ENCODE measurements at places on chromosomes 4 and X. TPM values are rescaled to one million over a fixed set of nuclear protein-coding genes. Genes with fewer than 3 reads are reported as not detected.

The FOXP3 gene
- total RNA-seq, result 0.88 TPM

The POU4F2 gene
- total RNA-seq, result not detected

The PRKG2 gene
- 3.2 TPM for total RNA-seq

The USP51 gene
- total RNA-seq, result 1.2 TPM

The USP17L29 gene
- not detected for total RNA-seq

The HEPH gene
- total RNA-seq, result 27.9 TPM

The JADE3 gene
- total RNA-seq, result 21.7 TPM

The MAGEA10 gene
- not detected for total RNA-seq

DNA sequence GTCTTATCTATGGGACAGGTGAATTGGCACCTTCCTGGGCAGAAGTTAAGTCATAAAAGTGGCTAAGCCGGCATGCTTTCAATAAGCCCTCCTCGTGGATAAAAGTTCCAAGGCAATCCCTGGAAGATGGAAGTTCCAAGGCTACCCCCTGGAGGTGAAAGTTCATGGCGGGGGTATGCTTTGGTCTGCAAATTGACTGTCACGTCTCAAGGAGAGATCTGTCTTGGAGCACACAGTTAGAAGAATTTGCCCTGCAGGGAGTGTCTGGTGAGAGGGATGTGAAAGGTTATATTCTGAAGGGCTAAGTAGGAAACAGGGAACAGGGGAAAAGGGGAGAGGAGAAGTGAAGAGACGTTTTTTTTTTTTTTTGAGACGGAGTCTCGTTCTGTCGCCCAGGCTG is 26.2 kb upstream of the GPR173 start:
- H3K27me3 ChIP-seq, result no peaks in the 10 kb centered on the region
- no peaks in the 10 kb centered on the region for H3K36me3 ChIP-seq
- no peaks in the 10 kb centered on the region for H3K4me1 ChIP-seq
- H3K4me3 ChIP-seq, result no peak overlapping the region
- peak; percentile 29 for DNase-seq
- no peak overlapping the region for H3K27ac ChIP-seq

- no peaks in the 10 kb centered on the region for H3K36me3 ChIP-seq
- H3K4me1 ChIP-seq, result no peaks in the 10 kb centered on the region
These were observed 70.1 kb downstream of the GRIA2 start for GRCh38 chr4:157290622-157291021.

DNA sequence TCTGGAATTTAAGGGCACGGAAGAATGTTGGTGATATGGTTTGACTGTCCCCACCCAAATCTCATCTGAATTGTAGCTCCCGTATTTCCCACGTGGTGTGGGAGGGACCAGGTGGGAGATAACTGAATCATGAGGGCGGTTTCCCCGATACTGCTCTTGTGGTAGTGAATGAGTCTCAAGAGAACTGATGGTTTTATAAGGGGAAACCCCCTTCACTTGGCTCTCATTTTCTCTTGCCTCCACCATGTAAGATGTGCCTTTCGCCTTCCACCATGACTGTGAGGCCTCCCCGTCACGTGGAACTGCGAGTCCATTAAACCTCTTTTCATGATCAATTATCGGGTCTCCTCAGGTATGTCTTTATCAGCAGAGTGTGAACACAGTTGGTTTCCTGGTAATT is 25.6 kb upstream of the DHRSX start:
- H3K4me1 ChIP-seq, result no peaks in the 10 kb centered on the region
- no peak overlapping the region for H3K4me3 ChIP-seq
- H3K27me3 ChIP-seq, result no peaks in the 10 kb centered on the region
- no peak for DNase-seq

DNA sequence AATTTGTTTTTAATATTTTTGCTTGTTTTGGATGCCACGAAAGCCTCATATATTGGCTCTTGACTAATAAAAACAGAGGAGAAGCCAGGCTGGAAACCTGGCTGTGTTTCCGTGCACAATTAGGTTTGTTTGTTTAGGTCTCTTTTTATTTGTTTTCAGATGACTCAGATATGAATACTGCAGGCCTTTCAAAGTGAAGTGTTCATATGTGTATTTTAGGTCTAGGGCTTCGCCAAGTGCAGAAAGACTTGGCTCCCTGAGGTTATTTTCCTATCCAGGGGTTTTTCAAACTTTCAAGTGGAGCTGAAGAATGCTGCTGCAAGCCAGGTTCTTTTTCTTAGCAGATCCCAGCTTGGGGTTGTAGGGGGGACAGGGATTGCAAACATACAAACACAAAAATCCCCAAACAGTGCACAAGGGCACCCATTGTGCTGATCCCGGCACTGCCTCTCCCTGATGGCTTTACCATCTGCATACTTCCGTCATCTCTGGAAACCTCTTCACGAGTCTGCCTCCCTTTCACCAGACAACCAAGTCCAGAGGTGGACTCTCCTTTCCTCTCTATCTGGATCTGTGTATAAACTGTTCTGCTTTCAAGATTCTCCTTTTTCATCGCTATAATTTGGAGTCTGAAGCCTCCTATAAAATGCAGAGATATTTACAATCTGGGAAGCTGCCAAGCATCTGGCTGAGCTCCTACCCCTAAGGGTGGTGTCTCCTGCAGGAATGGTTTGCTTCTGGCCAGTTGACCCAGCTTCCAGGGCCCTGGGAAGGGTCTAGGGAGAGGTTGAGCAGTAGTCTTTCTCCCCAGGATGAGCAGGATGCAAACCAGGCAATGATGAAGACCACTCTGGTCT is 108.6 kb downstream of the SMIM20 start:
- H3K27me3 ChIP-seq, result no peaks in the 10 kb centered on the region
- H3K4me3 ChIP-seq, result no peak overlapping the region
- DNase-seq, result no peak
- no peaks in the 10 kb centered on the region for H3K36me3 ChIP-seq

DNA sequence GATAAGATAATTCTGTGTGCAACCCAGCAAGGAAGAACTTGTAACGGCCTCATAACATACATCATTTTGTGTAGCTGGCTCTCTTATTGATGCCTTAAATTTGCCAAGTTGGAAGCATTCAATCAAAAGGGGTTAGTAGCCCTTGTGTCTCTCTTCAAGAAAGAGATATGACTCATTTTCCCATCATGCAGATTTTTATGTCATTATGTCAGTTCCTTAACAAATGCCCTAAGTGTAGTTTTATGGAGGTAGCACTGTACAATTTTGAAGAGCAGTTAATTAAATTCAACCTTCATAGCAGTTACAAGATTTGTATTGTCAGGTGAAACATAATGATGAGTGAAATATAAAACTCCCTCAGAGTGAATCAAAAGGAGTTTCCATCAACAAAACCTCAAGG is 215.6 kb downstream of the GRIA3 start:
- H3K27me3 ChIP-seq, result no peaks in the 10 kb centered on the region
- DNase-seq, result no peak
- no peak overlapping the region for H3K27ac ChIP-seq
- no peaks in the 10 kb centered on the region for H3K4me1 ChIP-seq
- no peak overlapping the region for H3K4me3 ChIP-seq

DNA sequence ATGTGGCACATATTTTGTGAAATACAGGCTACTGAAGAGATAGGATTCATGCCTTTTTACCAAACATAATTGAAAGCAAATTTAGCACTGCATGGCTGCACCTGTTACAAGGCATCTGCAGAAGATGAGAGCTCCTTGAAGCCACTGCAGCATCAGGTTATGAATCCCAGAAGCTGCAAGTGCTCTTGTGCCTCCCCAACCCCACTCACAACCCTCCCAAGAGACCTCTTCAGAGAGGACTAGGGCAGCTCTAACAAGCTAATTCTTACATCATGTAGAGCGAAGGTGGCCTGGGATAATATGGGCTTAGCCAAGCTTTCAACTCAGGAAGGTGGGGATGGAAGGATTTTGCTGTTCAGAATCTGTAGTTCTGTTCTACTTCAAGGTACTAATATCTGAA is 27.2 kb downstream of the MFAP3L start:
- no peak for DNase-seq
- no peaks in the 10 kb centered on the region for H3K4me1 ChIP-seq
- no peaks in the 10 kb centered on the region for H3K36me3 ChIP-seq
- no peak overlapping the region for H3K27ac ChIP-seq

- peaks cover 3% of the 10 kb centered on the region for H3K4me1 ChIP-seq
- H3K27me3 ChIP-seq, result no peaks in the 10 kb centered on the region
- no peaks in the 10 kb centered on the region for H3K36me3 ChIP-seq
- no peak for DNase-seq
These were observed 75.2 kb downstream of the FAM53A start for GRCh38 chr4:1608821-1609500.

GRCh38 chr4:100954046-100954445 is 393.3 kb downstream of the PPP3CA start:
- H3K4me3 ChIP-seq, result no peak overlapping the region
- DNase-seq, result no peak
- H3K36me3 ChIP-seq, result no peaks in the 10 kb centered on the region
- no peaks in the 10 kb centered on the region for H3K4me1 ChIP-seq
- H3K27me3 ChIP-seq, result no peaks in the 10 kb centered on the region

GRCh38 chr4:182828360-182829025 is 88.7 kb downstream of the DCTD start:
- DNase-seq, result no peak
- H3K27me3 ChIP-seq, result no peaks in the 10 kb centered on the region
- H3K36me3 ChIP-seq, result no peaks in the 10 kb centered on the region
- H3K4me1 ChIP-seq, result no peaks in the 10 kb centered on the region
- no peak overlapping the region for H3K27ac ChIP-seq

GRCh38 chrX:48490661-48491060 is 14.7 kb downstream of the FTSJ1 start:
- H3K4me1 ChIP-seq, result no peaks in the 10 kb centered on the region
- no peaks in the 10 kb centered on the region for H3K27me3 ChIP-seq
- H3K4me3 ChIP-seq, result no peak overlapping the region
- DNase-seq, result no peak

GRCh38 chr4:10005632-10006031 is 15.7 kb downstream of the SLC2A9 start:
- H3K27me3 ChIP-seq, result no peaks in the 10 kb centered on the region
- peaks cover 7% of the 10 kb centered on the region for H3K4me1 ChIP-seq
- DNase-seq, result no peak
- no peaks in the 10 kb centered on the region for H3K36me3 ChIP-seq

DNA sequence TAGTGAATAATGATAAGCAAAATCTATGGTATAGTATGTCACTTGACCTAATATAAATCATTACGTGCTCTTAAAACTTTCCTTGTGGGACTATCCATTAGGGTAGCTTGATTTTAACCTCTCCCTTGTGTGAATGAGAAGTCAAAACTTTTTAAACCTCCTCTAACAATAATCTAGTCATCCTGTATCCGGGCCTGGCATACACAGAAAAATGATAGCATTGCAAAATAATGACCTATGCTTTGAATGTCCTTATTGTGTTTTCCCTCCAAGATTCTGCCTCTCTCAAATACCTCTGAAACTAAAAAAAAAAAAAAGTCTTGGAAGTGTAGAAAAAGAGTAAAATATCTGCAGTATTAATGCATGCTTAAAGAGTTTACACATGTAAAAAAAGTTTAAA is 250.0 kb upstream of the NDST3 start:
- DNase-seq, result no peak
- H3K4me1 ChIP-seq, result no peaks in the 10 kb centered on the region
- no peaks in the 10 kb centered on the region for H3K27me3 ChIP-seq
- no peak overlapping the region for H3K27ac ChIP-seq
